Stimulated activated CD8-positive, alpha-beta memory T cell treated with anti-CD3 and anti-CD28 coated beads, Interleukin-2, amount 100 ng/mL, for 48 hours (primary cell): ENCODE measurements at places on chromosomes 4 and X.

- no peak for DNase-seq
Measured at GRCh38 chr4:15668566-15669435, 12.8 kb upstream of the FAM200B start.

DNA sequence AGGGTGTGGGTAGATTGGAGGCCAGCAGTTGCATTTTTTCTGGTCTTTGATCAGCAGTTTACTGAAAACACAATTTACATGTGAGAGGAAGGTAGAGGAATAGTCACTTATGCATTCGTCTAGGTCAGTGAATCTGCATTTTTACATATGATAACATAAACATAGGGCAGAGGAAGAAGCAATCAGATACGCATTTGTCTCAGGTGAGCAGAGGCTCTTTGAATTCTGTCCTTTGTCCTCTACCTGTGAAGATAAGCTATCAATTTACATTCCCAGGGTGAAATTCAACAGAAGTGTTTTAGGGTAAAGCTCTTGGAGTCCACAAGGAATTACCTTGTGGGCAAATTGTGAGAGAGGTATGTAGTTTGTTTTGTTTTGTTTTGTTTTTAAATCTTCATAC is 306.5 kb downstream of the MAGEB5 start:
- DNase-seq = no peak

DNA sequence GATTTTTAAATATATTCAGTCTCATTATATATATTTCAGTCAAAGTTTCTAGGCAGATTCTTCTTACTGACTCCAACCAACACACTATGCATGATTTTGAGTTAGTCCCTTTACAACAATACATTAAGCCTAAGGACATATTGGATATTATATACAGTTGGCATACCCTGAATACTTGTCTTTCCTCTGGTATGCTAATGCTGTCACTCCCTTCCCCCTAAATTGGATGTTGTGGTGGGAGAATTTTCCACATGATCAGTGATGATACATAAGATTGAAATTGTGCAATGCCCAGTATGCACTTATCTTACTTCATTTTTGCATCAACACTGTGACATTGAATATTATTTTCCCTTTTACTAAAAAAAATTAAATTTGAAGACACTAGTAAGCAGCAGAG is 935.2 kb downstream of the PCDH7 start:
- no peak for DNase-seq

DNA sequence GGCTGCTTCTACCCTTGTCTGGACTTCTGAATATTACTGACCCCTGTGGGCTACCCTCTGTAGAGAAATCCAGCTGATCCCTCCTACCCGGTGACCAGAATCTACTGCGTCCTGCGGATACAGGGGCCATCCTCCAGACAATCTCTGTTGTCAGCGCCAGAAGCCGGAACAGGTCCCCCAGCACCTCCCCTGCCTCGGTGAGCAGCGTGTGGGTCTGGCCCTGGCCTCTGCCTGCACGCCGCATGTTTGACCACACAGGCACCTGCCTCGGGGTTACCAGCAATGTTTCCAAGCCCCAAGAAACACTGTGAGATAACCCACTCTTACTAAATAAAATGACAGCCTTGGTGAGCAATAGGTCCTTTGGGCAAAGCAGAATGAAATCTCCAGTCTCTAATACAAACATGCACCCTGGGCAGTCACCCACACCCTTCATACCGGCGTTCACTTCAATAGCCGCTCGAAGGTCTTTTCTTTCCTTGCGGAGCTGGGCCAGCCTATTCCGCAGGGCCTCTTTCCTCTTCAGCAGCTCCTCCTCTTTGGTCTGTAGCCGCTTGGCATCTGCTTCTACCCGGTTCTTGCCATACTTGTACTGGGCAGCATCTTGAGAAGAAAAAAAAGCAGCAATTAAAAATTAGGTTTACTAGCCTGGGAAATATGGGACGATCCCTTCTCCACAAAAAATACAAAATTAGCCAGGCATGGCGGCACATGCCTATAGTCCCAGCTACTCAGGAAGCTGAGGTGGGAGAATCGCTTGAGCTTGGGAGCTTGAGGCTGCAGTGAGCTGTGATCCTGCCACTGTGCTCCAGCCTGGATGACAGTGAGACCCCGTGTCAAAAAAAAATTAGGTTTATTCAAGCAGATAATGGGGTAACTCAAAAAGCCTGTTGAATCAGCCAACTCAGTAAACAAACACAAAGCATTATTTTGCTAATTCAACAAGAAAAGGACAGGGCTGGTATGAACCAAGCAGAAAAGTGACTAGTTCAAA is 165.1 kb downstream of the AFAP1 start:
- no peak for DNase-seq

DNA sequence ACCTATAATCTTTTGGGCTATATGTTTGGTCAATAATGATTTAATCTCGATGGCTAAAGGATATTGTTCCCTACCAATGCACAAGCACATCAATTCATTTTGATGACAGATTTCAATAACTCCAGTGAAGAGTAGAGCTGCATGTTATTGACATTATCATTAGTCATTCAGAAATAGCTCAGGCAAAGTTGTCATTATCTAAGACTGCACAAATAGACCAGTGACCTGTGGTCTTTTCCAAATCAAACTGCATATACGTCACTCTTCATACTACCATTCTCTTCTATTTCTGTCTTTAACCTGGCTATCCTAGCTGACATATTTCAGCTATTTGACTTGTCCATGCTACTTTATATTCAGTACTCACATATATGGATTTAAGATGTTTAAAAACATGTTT is 1050.8 kb downstream of the C4orf33 start:
- DNase-seq = no peak

DNA sequence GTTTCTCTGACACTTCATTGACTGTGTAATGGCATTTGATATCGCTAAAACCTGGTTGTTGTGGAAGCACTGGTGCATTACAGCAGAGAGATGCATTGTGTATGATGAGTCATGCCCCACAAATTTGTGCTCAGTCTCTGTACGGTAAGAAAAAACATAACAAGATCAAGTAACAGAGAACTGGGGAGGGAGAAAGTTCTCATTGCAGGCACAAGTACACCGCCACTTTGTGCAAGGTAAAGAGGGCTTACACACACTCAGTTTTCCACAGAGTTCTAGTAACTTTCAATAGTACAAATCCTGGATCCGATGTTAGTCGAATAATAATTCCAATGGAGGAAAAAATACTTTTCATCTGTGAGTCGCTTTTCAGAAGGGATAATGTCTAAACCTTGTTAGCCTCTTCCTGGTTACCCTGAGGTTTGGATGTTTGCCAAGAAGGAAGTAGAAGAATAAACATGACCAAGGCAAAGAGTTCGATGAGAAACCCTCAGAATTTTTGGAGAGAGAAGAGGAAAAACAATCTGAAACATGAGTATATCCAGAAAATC is 512.5 kb upstream of the SLIT2 start:
- no peak for DNase-seq

DNA sequence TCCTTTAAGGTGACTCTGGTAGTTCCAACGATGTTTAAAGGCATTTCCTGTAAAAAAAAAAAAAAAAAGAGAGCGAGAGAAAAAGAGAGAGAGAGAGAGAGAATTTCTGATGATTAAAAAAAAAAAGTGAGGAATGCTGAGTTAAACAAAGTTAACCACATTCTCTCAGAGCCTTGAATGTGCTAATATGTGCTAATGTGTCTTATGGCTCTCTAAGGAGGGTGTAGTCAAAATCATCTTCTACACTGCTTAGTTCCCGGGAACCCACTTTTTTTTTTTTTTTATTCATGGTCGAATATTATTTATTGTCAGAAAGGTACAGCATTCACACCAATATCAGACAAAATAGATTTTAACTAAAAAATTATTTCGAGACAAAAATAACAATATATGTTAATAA is 111.7 kb downstream of the SNCA start:
- no peak for DNase-seq

- DNase-seq = no peak
Measured at GRCh38 chr4:168383510-168383909, 65.0 kb upstream of the DDX60 start.

DNA sequence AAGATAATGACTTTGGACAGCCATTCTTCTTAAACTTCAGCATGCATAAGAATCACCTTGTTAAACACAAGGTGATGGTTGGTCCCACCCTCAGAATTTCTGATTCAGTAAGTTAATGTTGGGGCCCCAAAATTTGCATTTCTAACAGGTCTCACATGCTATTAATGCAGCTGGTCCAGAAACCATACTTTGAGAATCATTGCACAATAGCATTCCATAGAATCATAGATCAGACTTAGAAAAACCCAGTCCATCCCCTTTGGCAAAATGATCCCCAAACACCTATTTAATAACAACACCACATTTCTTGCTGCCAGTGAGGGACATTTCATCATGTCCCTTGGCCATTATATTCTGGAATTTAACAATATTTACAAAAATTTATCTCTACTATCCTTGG is 6.2 kb upstream of the MGAT4D start:
- DNase-seq = no peak

DNA sequence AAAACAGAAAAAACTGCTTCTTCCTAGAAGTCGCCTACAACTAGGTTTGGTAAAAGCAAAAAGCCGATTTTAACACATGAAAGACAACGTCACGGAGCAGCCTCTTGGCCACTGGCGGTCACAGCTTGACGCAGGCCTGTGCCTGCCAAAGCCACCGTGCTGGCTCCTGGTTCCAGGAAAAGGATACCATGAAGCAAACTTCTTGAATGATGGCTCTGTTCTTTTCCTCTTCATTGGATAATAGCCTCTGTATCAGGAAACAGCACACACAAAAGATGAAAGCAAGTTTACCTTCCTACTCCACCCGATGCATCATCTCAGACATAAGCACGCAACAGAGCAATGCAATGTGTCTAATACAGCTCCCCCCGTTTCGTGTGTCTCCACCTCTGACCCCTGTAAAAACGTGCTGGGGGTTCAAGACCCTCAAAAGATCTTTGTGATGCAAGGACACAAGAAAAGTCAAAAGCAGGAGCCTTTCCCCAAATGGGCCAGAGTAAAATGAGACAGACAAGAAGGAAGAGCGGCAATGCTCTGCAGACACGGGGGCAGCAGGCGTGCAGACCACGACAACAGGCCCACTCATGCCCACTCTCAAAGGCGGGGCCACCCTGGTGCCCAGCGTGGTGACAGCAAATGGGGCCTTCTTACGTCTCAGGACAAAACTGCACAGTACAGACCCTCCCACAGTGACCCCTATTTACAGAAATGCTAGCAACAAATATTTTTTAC is 19.4 kb downstream of the GAK start:
- DNase-seq = no peak

GRCh38 chrX:37472836-37473235 is 98.6 kb upstream of the LANCL3 start:
- DNase-seq = no peak

DNA sequence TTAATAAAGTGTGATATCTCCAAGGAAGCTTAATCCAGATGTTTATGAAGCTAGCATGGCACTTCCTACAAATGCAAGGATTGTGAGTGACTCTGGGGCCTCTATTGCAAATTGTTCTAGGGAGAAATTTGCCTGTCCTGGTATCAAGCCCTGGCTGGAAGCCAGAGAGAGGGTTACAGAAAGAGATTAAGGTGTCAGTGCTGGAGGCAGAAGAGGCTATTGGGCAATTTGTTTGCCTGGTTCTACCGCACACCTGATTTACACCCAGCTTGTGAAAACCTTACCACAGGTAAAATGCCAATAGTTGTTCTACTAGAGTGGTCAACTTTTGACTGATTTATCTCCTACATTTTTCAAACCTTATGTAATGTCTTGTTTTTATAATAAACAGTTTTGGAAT is 186.7 kb upstream of the FAT1 start:
- DNase-seq = no peak

DNA sequence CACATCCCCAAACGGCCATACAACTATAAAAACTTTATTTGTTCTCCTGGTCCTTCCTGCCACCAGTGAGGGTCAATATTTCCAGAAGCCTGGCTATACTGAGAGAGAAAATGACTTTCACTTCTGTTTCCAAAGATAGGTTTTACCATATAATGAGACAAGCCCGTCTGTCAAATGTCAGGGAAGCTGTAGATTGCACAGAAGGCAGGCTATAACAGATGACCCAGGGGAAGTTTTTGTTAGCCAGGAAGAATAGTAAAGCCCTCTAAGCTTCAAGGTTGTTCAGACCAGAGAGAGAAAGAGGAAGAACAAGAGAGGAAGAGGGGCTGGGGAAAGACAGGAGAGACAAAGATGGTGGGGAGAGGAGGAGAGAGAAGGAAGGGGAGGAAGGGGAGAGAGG is 217.5 kb downstream of the GBA3 start:
- DNase-seq = no peak

- DNase-seq = no peak
Measured at GRCh38 chr4:159551281-159551680, 448.4 kb downstream of the RAPGEF2 start.

DNA sequence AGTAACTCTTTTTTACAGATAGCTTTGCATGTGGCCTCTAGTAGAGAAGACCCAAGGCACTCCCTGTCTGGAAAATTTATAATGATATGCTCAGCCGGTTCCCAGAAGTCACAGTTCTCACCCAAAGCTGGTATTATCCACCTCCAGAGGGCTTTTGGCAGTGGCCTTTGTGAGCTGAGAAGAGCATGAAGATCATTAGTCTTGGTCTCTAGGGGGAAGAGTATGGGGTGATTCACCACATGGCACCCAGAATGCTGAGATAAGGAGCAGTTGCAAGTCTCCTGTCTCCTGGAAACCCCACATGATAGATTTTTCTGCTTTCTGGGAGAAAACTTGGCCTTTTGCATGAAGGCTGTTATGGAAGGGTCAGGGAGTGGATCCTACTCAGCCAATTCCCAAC is 75.4 kb upstream of the PRPS1 start:
- no peak for DNase-seq

DNA sequence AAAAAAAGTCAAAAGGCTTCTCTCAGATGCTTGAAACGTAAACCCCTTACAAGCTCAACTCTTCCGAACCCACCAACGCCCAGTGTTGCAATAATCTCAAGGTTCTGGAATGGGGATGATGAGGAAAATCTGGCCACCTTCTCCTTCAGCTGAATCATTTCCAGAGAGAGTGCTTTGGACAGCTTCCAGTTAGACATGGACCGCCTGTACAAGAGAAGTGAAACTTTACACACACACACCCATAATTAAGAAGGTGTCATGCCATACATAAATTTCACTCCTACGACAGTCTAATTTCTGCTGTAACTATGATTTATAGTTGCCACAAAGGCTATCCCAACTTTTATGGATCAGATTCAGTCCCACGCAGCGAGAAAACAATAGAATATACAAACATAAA is 72.3 kb downstream of the PRKG2 start:
- DNase-seq = no peak

GRCh38 chr4:42519803-42520417 is 122.6 kb downstream of the SHISA3 start:
- DNase-seq = no peak

DNA sequence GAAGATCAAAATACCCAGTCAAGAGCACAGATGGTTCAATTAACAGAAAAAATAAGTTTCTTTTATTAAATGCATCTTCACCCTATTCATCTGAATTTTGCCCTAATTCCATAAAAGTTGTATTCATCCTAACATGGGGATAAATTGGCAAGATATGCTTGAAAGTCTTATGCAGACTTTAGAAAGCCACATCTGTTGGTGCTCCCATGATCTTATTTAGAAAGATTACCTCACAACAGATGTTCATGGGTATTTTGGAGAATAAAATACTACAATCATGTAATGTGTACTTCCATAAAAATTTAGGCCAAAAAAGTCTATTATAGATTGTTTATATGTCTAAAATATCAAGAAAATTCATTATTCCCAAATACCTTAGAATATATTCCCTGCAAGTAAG is 510.3 kb downstream of the TECRL start:
- no peak for DNase-seq
